ENCODE measurements at places on chromosomes 4 and X.

GRCh38 chr4:114864060-114864459 is 249.4 kb downstream of the NDST4 start:
- no peak for DNase-seq

- DNase-seq: peak; percentile 18
These were observed 4.9 kb upstream of the ZNF81 start for GRCh38 chrX:47831788-47832187.

- DNase-seq: no peak
These were observed 3.9 kb downstream of the SH3TC1 start for GRCh38 chr4:8203052-8203401.

DNA sequence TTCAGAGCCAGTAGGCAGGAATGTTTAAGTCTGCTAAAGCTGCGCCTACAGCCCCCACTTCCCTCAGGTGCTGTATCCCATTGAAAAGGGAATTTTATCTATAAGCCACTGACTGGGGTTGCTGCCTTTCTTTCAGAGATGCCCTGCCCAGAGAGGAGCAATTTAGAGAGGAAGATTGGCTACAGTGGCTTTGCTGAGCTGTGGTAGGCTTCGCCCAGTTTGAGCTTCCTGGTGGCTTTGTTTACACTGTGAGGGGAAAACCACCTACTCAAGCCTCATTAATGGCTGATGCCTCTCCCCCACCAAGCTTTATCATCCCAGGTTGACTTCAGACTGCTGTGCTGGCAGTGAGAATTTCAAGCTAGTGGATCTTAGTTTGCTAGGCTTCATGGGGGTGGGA is 67.7 kb upstream of the PRDM5 start:
- DNase-seq: no peak

DNA sequence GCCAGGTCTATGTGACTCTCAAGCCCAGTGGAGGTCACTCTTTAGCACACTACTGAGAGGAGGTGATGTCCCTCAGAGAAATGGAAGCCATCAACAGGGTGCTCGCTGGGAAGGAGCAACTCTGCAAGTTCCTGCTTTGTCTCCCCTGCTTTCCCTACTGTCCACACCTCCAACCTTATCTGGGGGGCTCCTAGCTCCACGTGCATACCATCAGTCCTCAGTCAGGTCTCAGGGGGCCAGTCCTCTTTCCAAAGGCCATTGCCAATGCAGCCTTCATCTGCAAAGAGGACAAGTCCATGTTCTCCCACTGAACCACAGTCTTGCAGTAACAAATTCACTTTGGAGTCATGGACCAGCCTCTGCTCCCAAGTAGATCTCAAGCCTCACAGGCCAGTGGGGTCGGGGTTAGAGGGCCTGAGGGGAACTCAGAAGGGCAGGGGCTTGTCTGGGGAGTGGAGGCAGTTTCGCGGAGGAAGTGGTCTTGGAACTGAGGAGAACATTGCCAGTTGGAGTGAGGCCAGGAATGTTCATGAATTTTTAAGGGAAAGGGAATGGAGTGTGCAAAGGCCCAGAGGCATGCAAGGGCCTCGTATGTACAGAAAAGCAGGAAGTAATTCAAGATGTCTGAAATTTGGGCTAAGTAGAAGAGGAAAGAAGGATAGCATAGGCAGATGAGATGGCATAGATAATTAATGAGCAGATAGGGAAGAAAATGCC is 8.9 kb downstream of the RTL5 start:
- DNase-seq: no peak

DNA sequence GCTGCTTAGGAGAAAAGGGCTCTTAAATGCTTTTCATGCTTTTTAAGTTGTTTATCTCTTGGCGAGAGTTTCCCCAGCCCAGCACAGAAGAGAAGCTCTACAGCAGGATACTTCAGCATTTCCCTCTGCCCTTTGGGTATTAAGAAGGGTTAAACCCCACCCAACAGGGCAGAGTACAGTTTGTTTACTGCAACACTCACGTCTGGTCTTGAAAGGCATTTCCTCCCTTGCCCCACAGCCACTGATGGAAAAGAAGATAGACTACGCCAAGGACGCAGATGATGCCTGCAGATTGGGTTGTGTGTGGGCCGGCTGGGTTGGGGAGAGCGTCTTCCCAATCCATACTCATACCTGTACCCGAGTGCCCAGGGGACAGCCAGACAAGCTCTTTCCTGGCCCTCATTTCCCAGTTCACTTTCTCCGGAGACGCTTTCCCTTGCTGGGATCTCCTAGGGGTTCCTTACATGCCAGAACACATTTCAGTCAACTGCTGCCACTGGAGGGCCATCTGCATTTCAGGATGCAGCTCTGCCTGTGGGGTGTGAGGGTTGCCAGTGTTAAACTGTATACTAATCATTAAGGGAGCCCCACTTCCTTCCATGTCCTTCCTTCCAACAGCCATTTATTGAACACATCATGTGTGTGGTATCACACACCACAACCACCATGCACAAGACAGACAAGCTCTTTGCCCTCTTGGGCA is 96.5 kb upstream of the DHX15 start:
- no peak for DNase-seq

GRCh38 chr4:24067367-24068193 is 177.7 kb upstream of the PPARGC1A start:
- no peak for DNase-seq

GRCh38 chr4:87019898-87020297 is 85.1 kb downstream of the AFF1 start:
- DNase-seq: no peak

- peak; percentile 3 for DNase-seq
These were observed 46.6 kb downstream of the MAP7D3 start for GRCh38 chrX:136204571-136204970.

Data from effector memory CD4-positive, alpha-beta T cell (primary cell).